ENCODE measurements at places on chromosomes 6 and 20.
A peak's percentile ranks its signal among the peaks of the same experiment; 100 is the strongest.

DNA sequence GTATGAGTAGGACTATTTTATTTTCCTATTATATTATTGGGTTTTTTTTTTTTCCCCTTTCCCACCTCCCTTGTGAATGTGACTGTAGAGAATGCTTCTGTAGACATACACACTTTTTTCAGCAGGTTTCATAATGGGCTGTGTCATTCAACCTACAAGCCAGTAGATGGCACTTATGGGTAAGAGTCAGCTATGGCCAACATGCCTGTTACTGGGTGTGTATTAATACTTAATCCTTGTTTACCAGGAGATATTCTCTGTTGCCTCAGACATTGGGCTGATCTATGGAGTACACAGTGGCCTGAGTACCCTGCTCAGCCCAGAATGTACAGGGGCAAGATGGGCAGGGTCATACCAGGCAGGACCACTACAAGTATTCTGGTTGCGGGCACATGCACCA, 382.5 kb downstream of the EPHA7 start:
- DNase-seq = no peak

GRCh38 chr6:5152460-5152859, 67.3 kb downstream of the PPP1R3G start:
- no peak for DNase-seq

DNA sequence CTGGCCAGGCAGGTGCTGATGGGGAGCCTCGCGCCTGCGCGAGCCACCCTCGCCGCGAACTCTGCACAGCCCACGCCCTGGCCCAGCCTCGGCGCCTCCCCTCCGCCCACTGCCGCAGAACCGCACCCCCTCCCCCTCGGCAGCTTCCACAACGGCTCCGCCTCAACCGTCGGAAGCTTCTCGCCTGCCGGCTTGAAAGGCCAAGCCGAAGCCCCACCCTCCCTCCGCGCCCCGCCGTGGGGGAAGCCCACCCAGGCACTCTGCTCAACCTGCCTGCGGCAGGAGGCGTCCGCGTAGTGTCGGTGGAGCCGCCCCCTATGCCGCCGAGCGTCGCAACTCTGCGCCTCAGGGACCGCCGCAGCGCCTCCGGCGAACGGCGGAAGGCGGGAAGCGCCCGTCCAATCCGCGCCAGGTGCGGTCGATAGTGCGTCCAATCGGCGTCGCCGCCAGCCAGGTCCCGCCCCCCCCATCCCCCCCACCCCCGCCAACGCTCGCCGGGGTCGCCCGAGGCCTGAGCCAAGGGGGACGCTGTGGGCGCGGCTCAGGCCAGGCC, at the start of gene SYCP2:
Gene SYCP2 (minus strand): TSS at position 342 of the 553 bp plus-strand sequence. CDS start 11,224 bp downstream, outside the sequence.
- DNase-seq = no peak

- DNase-seq = no peak
These were observed 10.2 kb upstream of the PEX7 start for GRCh38 chr6:136812174-136812573.

DNA sequence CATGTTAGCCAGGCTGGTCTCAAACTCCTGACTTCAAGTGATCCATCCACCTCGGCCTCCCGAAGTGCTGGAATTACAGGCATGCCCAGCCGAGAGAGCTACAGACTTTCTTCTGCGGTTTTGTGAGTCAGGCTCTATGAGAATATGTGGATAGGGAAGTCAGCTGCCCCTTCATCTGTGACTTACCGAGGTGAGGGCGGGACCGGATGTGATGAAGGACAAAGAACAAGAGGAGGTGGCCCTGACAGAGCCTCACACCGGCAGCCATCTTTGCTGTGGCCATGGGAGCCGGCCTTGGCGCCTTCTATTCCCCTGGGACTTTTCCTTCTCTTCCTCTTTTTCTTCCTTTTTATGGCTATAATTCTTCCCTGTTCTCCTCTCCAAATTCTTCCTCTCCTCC, 67.0 kb downstream of the IYD start:
- no peak for DNase-seq

GRCh38 chr6:163356324-163356723, 58.2 kb upstream of the QKI start:
- DNase-seq = peak; percentile 14

Data from AG04449 (cell line).